Fibroblast of the aortic adventitia (primary cell): ENCODE measurements at places on chromosomes 12 and 14.

DNA sequence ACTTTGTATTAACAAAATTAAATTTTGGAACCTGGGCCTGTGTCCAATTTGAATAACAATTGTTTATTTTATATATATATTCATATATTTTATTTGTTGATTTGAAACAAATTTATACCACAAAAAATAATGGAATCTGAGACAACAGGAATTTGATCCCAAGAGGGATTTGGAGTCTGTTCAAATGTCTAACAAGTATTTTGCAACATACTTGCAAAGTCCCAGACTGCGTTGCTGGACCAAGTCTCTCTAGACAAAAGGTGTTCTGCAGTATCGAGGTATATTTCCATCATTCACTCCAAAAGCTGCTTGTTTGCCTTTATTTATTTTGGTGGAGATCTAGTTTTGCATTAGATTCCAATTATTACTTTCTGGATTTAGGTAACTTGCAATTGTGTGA, 68.7 kb upstream of the PTPRR start:
- peak; percentile 42 for DNase-seq

- DNase-seq, result peak; percentile 43
These were observed 109.5 kb downstream of the ZFP36L1 start for GRCh38 chr14:68683326-68683725.

DNA sequence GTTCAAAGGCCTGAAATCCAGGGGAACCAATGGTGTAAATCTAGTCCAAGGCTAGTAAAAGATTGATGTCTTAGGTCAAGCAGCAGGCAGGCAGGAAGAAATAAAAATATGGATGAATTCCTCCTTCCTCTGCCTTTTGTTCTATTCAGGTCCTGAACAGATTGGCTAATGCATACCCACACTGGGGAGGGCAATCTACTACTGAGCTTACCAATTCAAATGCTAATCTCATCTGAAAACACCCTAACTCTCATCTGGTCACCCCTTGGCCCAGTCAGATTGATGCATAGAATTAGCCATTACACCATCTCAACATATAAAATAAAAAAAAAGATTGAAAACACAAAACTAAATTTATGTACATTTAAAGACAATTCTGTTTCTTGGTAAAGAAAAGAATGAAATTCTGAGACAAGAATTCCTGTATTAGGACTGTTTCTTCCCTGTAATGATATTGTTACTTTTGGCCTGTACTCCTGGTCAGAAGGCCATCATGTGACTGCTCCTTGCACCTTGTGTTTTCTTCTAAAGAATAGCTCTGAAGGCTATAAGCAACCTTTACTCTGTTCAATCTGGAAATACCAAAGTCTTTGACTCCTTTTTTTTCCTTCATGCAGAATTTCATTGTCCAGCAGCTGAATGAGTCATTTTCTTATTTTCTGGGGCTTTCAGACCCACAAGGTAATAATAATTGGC, 19.9 kb downstream of the CLEC6A start:
- no peak for DNase-seq

GRCh38 chr12:27185234-27186021, 58.7 kb upstream of the STK38L start:
- peak; percentile 95 for DNase-seq

- DNase-seq, result peak; percentile 74
These were observed 9.4 kb downstream of the GCH1 start for GRCh38 chr14:54893151-54893760.

GRCh38 chr12:104505095-104505818, 48.5 kb downstream of the CHST11 start:
- no peak for DNase-seq

DNA sequence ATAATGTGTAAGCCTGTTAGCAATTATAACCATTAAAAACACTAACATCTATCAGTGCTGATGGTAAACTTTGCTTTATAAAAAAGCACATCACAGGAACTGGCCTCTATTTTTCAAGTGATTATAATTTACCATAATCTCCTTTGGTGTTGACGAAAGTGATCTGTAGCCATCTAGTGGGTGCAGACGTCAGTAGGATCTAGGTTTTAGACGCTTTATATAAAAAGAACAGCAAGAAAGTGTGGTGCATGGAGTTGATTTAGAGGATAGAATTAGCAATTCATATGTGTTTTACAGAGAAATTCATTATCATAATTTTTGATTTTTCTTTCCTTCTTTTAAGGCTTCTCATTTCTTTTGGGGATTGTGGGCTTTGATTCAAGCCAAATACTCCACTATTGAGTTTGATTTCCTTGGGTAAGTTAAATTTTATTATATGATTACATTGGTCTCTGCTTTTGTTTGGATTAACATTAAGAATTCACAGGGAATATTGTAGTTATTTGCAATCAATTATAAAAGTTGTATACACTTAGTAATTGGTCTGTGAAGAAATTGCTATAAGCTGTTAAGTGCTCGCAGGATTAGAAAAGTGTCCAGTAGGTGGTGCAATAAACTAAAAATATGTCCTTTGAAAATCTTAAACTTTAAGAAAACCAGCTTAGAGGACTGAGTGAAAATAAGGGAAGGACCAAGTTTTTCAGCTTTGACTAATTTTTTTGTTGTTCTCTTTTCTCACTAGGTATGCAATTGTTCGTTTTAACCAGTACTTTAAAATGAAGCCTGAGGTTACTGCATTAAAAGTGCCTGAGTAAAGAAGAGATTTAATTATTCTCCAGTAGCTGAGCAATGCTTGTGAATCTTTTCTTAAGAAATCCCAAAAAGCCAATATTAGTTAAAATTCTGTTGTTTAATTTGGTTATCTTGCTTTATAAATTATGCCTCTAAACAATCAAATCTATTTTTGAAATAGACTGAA, 59.5 kb downstream of the ETNK1 start:
- peak; percentile 73 for DNase-seq

DNA sequence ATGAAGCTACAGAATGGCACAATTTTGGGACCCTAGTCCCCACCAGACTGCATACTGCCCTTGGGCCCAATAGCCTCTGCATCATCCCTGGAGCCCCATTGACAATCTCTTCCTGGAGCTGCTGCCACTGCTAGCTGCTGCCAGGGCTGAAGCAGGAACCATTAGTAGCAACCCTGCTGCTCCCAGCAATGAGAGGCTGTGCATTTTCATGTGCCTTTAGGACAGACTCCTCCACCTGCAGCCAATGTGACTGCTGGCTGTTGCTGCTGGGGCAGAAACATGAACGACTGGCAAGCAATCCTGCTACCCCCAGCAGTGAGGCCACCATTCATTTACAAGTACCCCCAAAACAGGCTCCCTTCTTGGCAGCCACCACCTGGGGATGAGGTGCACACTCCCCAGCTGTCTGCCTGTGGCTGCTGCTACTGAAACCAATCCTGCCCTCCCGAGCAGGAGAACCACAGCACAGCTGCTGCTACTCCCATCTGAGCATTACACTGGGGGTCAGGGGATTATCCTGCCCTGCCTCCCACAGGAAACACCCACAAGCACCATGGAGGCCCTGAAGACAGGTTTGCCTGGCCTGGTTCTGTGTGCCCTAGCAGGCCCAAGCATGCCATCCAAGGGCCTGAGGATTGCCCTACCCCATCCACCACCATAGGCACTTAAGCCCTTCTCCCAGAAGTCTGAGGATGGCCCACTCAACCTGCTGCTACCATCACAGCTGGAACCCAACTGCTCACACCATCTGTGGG, 181.0 kb downstream of the MYRFL start:
- no peak for DNase-seq

DNA sequence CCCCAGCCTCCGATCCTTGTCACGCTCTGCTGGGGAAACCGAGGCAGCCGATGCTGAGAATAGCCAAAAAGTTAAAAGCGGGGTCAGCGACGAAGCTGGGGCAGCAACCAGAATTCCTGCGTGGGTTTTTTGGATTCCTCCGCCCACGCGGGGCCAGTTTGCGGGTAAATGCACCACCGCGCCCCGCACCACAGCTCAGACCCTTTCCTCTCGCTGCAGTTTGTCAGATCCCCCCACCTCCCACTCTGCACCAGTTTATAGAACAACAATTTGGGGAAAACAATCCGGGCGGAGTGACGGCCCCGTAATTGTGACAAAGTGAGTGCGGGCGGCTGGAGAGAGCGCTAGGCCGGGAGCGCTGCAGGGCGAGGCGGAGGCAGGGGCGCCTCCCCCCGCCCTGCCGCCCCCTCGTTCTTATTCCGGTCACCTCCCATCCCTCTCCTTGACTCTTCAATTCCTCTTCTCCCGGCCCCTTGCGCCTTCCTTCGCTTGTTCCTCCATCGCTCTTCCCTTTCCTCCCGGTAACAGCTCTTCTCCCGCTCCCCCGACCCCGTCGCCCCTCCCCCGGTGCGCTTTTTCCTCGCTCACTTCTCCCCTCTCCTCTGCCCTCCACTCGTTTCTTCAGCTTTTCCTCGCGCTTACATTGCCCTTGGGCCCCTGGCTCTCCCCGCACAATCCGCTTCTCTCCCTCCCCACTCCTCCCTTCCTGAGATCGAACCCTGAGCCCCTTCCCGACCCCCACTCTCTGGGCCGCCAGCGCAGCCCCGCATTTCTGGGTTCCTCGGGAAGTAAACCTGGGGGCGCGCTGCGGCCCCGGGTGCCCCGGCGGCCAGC, 646 bp upstream of the DNAJC22 start:
- DNase-seq, result no peak

DNA sequence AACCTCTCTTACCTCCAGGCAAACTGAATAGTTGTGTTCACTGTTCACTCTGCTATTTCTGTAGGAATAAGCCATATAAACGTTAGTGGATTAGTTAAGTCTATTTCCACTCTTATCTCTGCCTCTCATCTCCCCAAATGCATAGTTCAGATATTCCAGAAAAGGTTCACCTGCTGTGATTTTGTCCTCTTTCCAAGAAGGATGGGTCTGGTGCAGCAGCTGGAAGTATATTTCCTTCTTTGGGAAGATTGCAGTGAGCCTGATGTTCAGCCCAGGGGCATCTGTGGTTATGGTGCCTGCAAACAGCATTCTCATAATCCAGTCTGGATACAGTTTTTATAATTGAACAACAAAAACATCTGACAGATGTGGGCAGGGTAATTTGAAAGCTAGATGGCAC, 97.7 kb downstream of the TPH2 start:
- no peak for DNase-seq

DNA sequence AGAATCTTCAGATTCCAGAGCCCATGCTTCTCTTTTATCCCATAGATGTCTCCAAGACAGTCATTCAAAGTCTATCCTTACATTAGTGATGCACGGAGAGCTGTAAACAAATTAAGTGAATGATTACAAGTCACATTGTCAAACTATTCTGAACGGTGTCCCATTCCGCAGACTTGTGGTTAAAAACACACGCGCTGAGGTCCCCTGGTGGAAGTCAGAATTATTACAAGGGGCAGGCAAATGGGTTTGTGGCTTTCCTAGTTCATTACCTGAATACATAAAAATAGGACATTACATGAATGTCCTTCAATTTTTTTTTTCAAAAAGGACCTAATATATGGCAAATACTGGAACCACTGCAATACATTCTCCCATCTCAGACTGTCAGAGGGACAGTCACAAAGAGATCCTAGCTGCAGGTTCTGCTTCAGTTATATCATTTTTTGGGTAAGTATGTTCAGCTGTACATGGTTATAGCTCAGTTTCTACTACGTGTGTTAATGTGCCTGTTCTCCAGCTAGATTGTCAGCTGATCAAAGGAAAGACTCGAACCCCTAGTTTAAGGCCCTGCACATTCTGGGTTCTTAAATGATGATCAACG, 53.1 kb upstream of the STON2 start:
- peak; percentile 72 for DNase-seq
